ENCODE measurements at places on chromosomes 7 and 10. TPM values are rescaled to one million over a fixed set of nuclear protein-coding genes. Genes with fewer than 3 reads are reported as not detected.

GDF2 gene
- not detected for total RNA-seq

AZGP1 gene
- total RNA-seq: 0.40 TPM

IGFBP1 gene
- not detected for total RNA-seq

BEND7 gene
- 4.4 TPM for total RNA-seq

CDHR3 gene
- 3.4 TPM for total RNA-seq

RADIL gene
- 0.78 TPM for total RNA-seq
